ENCODE measurements at places on chromosomes 3 and 15.

DNA sequence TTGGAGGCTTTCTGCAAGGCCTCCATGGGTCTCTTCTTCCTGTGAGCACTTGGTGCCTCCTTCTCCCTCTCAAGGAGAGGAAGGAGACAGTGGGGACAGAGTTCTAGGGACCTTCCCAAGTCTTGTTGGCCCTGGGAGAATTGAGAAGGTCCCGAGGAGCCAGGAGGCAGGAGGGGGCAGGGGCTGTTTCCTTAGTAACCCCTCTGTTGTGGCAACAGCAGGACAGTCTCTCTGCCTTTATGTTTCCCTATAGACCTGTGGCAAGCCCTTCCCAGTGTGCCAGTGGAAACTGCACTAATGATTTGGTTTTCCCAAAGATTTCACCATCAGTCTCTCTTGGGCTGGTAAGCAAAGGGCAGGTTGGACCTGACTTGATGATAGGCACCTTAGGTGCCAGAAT is 87.8 kb upstream of the GALNT15 start:
- DNase-seq = no peak

DNA sequence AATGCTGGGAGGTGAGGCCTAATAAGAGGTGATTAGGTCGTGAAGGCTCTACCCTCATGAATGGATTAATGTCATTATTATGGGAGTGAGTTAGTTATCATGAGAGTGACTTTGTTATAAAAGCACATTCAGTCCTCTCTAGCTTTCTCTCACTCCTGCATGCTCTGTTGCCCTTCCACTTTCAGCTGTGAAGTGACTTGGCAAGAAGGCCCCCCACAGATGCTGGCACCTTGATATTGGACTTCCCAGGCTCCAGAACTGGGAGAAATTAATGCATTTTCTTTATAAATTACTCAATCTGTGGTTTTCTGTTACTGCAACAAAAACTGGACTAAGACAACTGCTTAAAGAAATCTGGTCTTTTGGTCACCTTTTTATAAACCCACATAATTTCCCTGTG is 144.3 kb downstream of the FBN1 start:
- DNase-seq = no peak

DNA sequence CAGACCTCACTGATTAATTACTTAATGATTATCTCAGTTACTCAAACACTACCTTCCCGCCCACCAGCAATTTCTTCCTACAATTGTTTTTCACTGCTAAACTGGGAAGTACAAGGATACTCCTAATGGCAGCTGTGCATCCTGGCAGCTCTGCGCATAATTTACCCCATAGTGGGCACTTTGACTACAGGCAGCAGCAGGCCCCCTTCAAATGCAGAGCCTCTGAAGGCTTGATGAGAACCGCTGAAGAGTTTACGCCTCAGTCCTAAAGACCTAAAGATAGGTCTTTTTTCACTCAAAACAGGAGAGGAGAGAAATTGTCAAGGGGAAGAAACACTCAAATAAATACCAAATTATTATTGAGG is 10.7 kb downstream of the CCDC32 start:
- DNase-seq = no peak

DNA sequence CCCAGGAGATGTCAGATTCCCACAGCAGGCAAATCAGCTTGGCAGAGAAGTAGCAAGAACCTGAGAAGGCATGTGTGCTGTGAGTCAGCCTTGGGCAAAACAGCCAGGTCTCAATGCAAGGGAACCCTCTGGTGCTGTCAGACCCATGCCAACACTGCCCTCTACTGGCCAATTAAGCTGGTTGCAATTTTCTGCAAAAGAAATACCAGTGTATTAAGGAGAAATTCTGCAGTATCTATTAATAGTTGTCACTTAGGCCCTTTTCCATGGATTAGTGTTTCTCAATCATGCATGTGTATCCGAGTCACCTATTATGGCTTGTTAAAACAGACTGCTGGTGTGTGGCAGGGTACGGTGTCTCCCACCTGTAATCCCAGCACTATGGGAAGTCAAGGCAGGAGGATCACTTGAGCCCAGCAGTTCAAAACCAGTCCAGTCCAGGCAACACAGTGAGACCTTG is 26.2 kb downstream of the MAP4 start:
- peak; percentile 63 for DNase-seq

DNA sequence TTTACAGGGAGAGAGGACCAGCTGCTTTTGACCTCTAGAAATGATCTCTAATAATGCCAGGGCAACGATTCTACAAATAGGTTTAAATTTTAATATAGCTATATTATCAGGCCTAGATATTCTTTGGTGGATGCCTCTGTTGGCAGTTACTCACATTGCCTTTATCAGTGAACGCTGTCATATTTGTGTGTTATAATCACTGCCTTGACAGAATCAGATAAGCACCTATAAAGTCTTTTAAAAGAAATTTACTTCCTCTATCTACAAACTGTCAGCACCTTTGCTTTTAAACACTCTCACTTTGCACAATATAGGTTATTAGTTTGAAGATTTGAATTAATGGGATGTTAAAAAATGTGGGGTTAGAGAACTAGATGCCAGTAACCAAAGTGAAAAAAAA is 324.1 kb downstream of the ZIC1 start:
- no peak for DNase-seq

DNA sequence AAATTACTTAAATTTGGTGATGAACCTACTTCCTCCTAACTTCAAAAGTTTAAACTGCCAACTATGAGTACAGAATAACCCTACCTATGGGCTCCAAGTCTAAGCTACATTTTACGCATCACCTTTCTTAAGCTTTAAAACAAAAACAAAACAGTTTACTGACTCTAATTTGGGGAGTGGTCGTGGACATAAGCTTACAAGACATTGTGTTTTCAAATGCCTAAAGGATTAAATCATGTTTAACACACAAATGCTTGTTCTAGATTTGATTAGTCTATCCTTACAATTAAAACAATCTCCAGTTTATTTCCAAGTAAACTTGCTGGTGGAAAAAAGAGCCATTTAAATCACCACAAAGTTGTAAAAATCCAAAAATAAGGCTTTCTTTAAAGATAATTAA is 62.2 kb downstream of the UACA start:
- DNase-seq = no peak

DNA sequence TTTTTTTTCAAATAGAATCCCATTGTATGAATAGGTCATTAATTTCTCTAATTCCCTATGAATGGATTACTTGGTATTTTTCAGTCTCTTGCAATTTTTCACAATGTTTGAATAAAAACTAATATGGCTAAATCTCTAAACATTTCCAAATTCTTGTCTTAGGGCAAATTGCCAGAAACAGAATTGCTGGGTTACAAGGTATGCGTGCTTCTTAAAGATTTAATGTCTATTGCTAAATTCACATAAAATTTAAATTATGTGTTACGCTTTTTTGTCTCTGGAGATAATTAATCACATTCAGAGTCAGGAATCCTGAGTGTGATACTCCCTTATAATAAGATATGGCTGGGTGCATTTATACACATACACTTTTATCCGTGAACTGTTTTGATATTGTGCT is 264.5 kb upstream of the TBL1XR1 start:
- no peak for DNase-seq

- no peak for DNase-seq
These were observed 1.1 kb downstream of the RIOX2 start for GRCh38 chr3:97970956-97971620.

DNA sequence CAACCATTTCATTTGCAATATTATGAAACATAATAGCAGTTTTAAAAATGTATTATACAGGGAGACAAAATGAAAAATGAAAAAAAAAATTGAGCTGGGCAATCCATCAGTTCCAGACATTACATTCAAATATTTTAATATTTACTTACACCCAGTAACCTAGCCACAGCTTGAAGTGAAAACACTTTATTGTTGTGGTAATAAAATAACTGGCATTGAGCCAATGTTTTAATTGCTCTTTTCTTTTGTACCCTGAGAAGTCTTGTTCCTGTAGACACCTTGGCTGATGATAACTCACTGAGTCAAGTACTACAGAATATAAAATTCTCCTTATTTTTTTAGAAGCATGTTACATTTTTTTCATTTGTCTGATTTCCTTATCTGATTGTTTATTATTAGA is 180.6 kb downstream of the ROBO1 start:
- DNase-seq = no peak

- DNase-seq = no peak
These were observed 1.5 kb downstream of the FAH start for GRCh38 chr15:80154336-80154735.

DNA sequence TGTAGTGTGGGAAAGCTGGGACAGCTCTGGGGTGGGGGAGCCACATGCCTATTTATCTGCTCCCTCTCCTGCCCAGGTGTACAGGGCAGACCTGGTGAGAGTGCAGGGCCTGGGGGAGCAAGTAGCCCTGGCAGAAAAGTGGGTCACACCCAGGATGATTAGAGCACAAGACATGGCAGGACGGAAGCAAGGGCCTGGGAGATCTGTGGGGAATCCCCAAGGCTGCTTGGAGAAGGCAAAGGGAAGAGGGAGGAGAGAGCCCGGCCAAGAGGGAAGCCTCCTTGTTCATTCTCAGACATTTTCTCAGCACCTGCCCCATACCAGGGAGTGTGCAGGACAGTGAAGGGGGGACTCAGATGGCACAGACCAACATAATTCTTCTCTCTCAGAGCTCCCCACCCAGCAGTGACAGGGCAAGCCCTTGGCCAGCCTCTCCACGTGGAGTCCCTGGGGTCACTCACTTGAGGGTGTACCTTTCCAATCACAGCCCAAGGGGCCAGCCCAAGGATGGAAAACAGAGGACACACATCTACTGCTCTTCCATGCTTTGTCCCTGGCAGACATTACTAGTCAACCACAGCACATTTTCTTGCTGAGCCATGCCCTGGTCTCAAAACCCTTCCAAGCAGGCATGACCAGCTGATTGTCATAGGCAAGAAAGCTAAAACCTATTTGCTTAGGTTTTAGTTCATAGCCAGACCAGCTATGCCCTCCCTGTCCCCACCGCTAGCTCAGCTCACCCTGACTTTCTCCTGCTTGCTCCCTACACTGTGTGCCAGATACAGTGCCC is 4.9 kb upstream of the DUSP7 start:
- DNase-seq = no peak

DNA sequence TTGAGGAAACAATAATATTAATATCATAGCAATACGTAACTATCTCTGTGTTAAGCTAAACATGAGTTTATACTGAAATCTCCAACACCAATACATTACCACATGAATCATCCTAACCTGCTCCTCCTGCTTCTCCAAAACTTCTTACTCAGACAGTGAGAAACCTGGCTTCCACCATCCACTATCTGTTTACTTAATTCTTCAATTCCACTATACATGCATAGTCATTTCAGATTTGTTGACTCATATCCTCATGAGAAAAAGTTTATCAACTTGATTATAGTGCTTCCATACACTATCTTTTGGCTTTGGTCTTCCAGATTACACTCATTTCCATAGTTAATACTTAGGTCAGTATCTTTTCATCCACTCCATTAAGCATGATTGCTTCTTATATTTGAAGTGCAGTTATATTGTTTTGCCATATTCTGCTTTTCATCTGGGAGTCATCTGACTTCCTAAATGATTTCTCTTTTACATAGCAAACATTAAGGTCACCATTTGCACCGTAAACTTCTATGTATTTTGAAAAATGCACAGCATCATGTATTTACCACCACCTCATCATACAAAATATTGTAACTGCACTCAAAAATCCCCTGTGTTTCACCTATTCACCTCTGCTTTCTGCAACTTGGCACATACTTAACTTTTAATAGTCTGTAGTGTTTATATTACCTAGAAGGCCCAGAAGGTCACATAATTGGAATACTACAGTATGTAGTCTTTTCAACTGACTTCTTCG is 970.6 kb downstream of the DIPK2A start:
- no peak for DNase-seq

GRCh38 chr15:35330048-35330695 is 215.8 kb downstream of the DPH6 start:
- no peak for DNase-seq

GRCh38 chr3:73582535-73582934 is 42.2 kb downstream of the PDZRN3 start:
- no peak for DNase-seq

DNA sequence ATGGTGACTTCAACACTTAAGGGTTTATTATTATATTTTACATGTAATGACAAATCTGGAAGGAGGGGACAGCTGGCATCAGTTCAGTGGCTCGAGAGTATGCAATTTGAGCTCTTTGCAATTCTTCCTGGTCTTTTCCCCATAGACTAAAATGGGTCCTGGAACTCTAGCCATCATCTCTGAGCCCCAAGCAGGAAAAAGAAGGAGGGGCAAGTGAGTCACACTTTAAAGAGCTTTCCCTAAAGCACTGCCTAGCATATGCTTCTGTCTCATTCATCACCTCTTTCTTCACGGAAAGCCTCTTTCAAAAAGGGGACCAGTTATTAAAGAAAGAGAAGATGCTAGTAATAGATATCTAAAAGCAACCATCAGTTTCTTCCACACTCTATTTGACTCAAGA is 466.3 kb downstream of the ZIC1 start:
- DNase-seq = no peak

- DNase-seq = no peak
These were observed 124.9 kb upstream of the TLE3 start for GRCh38 chr15:70222606-70223005.

DNA sequence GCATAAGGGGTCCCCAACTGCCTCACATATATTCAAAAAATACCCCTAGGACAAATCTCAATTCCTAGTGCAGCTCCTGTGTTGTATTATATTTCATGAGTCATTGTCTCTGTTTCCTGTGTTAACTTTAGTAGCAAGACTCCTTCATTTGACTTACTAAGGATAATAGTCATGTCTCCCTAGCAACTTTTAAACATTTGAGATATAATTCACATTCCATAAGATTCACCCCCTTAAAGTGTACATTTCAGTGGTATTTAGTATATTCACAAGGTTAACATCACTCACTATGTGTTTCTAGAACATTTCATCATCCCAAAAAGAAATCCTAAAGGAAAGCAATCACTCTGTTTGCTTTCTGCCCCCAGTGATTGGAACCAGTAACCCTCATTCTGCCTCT is 121.3 kb upstream of the WNT7A start:
- no peak for DNase-seq

DNA sequence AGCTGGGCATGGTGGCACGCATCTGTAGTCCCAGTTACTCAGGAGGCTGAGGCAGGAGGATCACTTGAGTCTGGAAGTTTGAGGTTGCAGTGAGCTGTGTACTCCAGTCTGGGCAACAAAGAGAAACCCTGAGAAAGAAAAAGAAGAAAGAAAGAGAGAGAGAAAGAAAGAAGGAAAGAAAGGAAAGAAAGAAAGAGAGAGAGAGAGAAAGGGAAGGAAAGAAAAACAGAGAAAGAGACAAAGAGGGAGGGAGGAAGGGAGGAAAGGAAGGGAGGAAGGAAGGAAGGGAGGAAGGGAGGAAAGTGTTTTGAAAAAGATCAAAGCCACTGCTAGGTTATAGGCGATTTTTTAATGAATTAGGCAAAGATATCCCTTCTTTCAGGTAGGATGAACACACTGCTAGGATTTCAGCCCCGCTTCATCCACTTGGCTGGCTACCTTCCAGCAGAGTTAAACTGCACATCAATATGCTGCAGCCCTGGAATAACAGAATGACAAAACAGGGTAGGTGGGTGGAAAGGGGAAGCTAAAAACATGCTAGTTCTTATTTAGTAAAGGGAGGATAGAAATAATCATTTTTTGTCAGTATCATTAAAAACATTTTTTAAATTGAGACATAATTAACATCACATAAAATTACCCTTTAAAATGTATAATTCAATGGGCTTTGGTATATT is 12.8 kb upstream of the PPARG start:
- DNase-seq = no peak

GRCh38 chr15:52392008-52392687 is 96.5 kb upstream of the MYO5C start:
- no peak for DNase-seq
